ENCODE measurements at places on chromosomes 5 and 9.

- no peak for DNase-seq
These were observed at the start of gene CCDC183 for GRCh38 chr9:136796238-136796774. Gene CCDC183 (plus strand): TSS chr9:136796338. CDS start chr9:136796398, 60 bp downstream.

- DNase-seq, result no peak
These were observed 801.4 kb downstream of the BRINP1 start for GRCh38 chr9:118567861-118568260.

- no peak for DNase-seq
These were observed 115.2 kb downstream of the GCNT1 start for GRCh38 chr9:76573905-76574760.

DNA sequence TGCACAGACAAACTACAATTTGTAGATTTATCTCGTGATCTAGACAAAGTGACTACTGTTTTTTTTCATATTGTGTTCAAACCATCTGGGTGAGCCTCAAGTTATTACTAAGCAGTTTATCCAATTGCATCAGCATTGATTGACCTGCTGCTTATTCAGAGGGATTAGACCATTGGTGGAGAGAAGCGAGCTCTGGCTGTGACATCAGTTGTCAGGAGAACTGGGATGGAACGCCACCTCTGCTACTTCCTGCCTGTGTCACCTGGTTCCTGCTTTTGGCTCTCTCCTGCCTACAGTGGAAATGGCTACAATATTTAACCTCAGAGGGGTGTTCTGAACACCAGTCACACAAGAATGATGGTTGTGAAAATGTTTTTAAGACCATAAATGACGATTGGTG is 12.1 kb downstream of the NR4A3 start:
- DNase-seq, result no peak

DNA sequence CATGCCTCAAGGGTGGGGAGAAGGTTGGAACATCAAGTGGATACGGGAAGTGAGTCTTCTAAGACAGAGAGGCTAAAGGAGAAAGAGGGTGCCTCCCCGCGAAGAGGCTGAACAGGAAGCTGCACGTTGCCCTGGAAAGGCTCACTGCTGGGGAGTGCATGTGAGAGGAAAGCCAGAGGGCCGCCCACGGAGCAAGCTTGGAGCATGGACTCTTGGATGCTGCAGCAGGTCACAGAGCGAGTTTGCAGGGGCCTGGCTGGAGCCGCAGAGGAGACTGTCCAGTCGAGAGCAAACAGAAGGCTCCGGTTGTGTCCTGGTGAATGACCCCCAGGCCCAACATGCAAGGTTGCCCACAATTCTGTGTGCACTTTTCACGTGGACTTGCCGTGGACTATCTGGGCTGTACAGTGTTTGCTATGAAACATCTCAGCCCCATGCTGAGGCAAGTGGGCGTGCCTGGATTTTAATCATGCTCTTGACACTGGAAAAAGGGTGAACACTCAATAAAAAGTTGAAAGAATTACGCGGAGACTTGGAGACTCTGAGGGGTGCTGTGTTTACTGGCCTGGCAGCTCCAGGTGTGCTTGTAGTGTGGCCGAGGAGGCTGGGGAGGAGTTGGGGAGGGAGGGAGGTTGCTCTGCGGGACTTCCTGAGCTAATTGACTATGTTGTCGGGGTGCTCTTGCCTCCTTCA is 54.5 kb upstream of the GARNL3 start:
- no peak for DNase-seq

DNA sequence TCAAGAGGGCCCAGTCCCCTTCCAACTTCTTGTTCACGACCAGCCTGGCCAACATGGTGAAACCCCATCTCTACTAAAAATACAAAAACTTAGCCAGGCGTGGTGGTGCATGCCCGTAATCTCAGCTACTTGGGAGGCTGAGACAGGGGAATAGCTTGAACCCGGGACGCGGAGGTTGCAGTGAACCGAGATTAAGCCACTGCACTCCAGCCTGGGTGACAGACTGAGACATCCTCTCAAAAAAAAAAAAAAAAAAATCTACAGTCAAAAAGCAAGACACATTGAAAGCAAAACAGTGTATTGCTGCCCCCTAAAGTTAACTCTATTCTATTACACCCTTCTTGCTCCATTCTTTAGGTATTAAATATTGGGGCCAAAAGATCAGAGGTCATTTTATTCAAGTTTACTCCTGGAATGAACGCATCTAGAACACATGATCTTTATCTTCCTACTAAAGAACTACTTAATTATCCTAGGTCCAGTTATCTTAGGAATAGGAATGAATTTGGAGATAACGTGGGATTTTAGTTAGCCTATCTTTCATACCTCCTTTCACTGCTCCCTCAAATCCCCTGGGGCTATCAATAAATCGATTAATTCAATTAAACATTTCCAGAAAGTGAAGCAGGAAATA is 2.4 kb downstream of the ATG12 start:
- DNase-seq, result no peak

- DNase-seq, result no peak
These were observed 84.2 kb downstream of the TNC start for GRCh38 chr9:115033800-115034199.

DNA sequence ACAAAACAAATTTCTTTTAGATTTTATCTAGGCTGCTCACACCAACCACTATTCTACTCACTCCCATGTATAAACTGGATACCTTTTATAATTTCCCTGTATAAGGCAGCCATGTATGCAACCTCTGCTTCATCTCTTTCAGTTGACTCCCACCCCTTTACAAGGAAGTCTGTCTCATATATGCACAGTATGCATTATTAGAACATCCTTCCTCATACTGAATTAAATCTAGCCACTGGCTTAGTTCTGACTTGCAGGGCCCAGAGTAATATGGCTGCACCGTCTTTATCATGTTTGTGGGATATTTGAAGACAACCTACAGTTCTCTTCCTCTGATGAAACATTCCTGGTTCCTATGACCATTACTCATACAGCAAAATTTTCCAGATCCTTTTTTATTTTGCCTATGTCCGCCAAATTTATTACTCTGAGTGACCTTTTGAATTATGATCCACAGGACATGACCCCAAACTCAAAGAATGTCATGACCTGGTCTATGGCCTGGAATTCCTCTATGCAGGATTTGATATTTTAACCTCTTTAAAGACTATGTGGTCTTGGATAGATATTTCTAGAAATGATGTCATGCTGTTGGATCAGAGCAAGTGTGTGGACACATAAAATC is 76.6 kb upstream of the ITGA1 start:
- DNase-seq, result no peak

- DNase-seq, result no peak
These were observed 8.7 kb upstream of the MRPS2 start for GRCh38 chr9:135491764-135492163.

DNA sequence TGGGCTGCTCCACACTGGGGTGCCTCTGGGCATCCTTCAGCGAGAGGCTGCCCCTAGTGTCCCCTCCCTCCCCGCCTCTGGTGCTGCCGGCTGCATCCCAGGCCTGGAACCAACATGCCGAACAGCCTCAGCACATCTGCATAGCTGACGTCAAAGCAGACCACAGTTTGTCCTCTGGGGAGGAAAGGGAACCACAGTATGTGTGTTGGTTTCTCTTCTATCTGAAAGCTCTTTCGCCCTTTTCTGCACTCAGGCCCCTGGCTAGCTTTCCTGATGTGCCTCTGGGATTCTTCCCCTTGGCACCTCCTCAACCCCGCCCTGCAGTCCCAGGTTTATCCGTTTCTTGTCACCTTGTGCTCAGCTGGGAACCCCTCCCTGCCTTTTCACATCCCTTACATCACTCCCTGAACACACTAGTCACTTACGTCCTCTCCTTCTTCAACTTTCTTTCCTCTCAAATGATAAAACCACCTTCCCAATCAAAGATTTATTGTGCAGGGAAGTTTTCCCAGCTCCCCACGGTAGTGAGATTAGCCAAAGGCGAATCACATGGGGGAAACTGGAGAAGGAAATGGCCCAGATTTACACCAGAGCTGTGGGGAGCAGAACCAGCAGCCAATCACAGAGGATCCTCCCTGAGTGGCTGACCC is 35.5 kb upstream of the B4GALT1 start:
- peak; percentile 10 for DNase-seq

GRCh38 chr9:13587571-13587970 is 308.1 kb upstream of the MPDZ start:
- DNase-seq, result no peak

DNA sequence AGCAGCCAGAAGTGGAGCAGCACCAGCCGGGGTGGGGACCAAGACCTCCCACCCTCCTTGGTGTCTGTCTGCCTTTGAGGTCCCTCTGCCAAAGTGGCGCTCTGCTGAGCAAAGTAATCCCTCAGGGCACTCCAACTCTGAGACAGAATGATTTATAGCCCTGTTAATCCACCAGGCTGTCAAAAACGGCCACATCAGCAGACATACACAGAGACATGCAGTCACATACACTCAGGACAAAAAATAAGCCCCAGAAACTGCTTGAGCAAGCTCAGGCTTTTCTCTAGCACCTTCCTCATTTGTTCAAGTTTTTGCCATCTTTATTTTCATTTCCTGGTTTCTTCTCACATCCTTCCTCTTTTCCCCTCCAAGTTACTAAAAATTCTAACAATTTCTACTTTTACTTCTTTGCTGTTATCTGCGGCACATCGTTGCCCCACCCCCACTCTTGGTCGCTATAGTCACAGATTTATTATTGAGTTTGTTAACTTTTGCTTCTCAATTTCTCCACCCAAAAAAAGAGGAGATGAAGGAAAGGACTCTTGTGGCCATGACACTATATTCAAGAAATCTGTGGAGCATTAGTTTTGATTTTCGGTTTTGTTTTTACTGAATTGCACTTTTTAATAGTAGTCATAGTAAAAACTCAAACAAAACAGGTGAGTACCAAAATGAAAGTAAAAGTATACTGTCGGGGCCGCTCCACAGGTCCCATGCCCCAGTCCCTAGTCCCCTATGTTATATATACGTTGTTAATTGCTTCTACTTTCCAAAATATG is 17.4 kb upstream of the ADRB2 start:
- no peak for DNase-seq

GRCh38 chr5:151708126-151708525 is 21.4 kb upstream of the SPARC start:
- DNase-seq, result no peak

- DNase-seq, result no peak
These were observed 170.4 kb upstream of the RAI14 start for GRCh38 chr5:34485768-34486030.

DNA sequence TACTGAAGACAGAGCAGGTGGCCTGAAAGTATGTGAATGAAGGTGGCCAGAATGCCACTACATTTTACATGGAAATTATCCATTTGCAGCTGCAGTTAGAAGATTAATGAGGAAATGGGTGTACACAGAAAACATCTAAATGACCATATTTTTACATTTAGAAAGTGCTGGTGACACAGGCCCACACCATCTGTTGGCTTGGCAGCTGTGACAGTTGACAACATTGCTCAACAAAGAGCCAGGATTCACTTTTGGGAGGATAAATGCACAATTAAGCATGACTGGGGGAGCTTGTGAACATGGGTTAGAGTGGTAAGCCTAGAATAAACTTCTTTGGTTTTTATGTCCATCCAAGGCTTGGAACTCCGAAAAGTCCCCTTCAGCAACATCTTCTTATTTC is 360.5 kb downstream of the KCTD16 start:
- no peak for DNase-seq

DNA sequence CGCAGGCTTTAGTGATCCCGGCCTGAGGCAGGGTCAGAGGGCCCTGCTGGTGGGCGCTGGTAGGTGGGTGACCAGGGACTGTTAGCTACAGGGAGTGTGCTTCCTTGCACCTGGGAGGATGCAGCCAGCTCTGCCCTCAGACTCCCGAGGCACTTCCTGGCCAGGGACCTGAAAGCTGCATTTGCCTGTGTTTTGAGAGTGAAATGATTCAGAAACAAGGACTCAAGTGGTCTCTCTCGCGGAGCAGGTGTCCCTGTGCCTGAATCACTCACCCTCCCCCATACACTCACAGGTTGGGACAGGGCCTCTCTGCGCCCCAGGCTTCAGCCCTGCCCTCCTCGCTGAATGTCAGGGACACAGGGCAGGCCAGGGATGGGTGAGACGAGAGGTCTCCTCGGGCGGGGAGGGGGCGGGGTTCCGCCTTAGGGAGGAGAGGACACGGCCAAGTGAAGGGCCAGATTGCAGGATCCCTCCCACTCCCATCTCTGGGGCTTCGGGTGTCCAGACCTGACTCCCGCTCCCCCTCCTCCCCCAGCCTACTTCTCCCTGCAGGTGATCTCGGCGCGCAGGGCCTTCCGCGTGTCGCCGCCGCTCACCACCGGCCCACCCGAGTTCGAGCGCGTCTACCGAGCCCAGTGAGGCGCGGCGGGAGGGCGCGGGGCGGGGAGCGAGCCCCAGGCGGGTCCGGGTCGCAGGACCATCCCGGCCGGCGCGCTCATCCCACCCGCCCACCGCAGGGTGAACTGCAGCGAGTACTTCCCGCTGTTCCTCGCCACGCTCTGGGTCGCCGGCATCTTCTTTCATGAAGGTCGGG is 1.5 kb downstream of the LTC4S start:
- no peak for DNase-seq

- no peak for DNase-seq
These were observed 740.2 kb upstream of the DMAC1 start for GRCh38 chr9:8539681-8540197.

- no peak for DNase-seq
These were observed 290.6 kb downstream of the MARCHF11 start for GRCh38 chr5:15889001-15889400.

DNA sequence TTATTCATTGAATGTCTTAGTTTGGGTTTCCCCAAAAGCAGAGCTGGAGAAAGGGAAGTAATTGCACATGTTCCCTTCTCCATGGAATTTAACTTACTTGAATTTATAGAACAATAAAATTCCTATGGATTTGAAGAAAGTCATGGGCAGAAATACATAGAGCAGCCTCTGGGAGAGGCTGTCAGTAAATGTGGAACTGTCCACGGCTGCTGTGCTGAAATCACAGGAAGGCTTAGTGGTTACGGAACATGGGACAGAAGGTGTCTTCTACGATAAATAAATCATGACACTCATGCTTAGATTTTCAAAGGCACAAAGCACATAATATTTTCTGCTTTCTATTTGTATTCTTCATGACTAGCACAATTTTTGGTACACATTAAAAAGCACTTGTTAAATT is 440.6 kb upstream of the IZUMO3 start:
- no peak for DNase-seq

- DNase-seq, result no peak
These were observed 76.5 kb downstream of the VAV2 start for GRCh38 chr9:133915534-133916158.

GRCh38 chr9:127050591-127051001 is 71.8 kb downstream of the ANGPTL2 start:
- no peak for DNase-seq

DNA sequence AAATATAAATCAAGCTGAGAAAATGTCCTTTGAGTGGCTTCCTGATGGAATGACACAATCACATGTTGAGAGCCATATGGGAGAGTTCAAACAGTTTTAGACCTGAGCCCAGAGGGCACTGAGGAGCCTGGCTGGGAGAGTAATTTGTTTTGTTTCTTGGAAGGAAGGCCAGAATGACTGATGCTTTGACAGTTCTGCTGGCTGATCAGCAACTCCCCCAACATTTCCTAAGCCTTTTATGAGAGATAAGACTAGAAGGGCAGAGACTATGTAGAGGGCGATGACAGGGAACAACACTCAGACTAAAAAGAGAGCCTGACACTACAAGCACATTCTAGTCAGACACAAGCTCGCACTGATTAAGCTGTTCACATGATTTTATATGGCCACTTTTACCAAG is 169.2 kb downstream of the COX7C start:
- DNase-seq, result no peak

GRCh38 chr5:38994324-38994927 is 79.8 kb downstream of the RICTOR start:
- no peak for DNase-seq

GRCh38 chr9:127444283-127444920 is 6.8 kb downstream of the RPL12 start:
- DNase-seq, result no peak

GRCh38 chr9:92934321-92934720 is 13.0 kb upstream of the FGD3 start:
- DNase-seq, result no peak
